ENCODE measurements at places on chromosomes 12 and 14.

GRCh38 chr12:94754653-94755052 is 104.3 kb upstream of the TMCC3 start:
- no peak for DNase-seq

DNA sequence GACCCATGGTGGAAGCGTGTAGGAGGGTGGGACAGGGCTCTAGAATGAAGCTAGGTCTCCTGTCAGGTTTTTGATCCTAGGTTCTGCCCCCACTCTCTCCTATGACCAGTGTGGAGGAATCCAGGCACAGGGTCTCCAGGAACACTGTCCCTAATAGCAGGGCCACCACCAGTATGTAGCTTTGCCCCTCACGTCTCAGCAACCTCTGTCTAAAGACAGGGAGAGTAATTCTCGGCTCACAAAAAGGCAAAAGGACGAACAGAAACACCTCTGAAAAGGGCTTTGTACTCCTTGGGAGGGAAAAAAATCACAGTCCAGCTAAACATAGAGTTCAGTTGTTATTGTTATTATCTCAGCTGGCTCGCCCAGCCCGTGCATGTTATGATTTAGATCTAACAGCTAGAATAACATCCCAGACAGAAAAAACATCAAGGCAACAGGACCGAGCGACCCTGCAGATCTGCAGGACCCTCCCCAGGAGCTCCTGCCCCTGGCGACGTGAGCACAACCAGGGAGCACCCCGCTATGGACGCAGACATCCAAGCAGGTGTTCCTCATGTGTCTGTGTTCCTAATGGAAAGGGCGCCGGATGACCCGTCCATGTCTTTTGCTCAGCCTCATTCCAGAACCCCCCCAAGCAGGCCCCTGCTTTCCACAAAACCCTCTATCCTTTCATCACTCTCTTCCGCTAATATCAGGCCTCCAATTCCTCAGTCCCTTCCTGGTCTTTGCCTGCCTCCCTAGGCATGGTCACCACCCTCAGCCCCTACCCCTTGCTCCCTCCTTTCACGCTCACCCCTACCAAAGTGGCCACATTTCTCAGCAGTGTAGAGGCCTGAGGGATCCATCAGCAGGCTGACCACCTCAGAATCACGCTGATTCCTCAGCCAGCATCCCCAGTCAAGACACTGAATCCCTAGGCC is 14.2 kb upstream of the SLC6A12 start:
- DNase-seq, result no peak

GRCh38 chr12:119634743-119635142 is 33.2 kb upstream of the PRKAB1 start:
- DNase-seq, result no peak

- no peak for DNase-seq
Measured at GRCh38 chr14:75493592-75494087, 28.6 kb upstream of the BATF start.

- DNase-seq, result no peak
Measured at GRCh38 chr14:60278350-60278749, 29.3 kb downstream of the PPM1A start.

DNA sequence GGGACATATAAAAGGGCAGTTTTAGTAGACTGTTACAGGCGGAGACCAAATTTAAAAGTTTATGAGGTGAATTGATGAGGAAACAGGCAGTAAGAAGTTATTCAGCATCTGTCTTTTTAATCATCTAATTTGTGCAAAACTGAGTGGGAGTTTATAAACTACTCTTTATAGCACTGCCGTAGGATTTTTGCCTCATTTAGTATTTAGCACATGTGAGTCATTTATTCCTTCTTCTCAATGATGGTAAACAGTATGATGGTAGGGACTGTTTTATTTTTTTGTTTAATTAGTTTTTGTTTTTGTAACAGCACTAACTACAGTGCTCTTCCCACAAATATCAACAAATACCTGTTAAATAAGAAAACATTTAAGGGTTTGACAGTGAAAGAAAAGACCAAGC is 20.6 kb downstream of the TOGARAM1 start:
- DNase-seq, result no peak

DNA sequence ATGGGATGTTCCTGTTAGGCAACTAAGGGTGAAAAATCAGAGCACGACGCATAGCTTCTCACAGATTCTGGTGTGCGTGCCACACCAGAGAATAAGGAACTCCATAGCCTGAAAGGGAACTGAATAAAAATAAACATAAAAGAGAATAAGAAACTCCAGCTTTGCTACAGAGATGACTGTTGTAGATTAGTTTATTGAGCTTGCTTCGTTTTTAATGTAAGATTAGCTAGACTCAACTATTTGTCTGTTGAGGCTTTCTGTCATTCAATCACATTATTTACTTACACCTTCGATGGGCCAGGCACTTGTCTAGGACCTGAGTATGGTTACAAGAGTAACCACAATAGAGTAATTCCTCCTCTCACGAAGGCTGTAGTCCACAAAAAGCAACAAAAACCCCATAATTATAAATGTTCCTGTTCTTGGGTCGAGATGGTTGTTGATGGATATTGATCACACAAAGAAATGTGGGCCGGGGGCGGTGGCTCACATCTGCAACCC is 807 bp upstream of the ZCCHC8 start:
- DNase-seq, result peak; percentile 23

- DNase-seq, result no peak
Measured at GRCh38 chr12:7948589-7949260, 12.7 kb upstream of the SLC2A3 start.

- no peak for DNase-seq
Measured at GRCh38 chr12:114136631-114137030, 170.5 kb upstream of the RBM19 start.

DNA sequence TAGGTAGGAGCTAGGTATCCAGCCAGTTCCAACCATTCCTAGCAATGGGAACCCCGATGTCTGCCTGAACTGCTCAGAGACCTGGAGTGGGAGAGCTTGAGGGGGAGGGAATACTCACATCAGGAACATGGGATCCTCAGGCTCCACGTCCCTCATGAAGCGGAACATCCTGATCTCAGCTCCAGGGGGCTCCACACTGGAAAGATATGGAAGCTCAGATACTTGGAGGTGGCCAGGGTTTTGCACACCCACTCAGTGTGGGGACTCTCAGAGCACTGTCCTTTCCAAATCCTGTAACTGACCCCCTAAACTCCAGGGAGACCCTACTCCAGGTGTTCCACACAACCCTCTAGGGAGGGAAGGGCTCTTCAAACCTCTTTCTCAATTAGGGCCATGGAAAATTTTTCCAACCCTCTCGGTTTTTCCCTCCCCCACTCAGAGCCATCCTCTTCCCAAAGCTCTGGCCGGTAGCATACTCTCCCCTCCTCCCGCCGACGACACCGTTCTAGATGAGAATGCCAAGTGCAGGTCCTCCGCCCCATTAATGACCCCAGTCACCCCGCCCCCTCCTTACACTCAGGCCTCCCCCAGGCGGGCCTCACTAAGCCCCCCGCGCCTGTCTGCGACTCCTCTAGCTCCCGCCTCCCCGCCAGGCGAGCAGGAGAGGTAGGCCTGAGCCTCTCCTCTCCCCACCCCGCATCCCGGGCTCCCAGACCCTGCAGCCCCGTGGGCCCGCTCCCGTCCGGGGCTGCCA is 597 bp downstream of the MLF2 start:
- DNase-seq, result no peak

DNA sequence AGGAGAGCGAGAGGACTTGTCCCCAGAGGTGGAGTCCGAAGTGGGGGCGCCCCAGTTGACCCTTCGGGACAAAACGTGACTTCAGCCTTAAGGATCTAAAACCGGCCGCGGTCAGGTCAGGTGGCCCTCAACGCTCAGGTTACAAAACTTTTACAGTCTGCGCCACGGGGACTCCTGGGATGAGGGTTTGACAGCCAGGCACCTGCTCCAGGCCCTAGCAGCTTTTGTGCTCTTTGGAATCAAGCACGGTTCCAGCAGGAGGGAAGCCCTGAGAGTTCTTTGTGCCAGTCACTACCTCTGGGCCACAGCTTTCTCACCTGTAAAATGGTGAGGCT is 337 bp downstream of the ZC2HC1C start:
- DNase-seq, result no peak

DNA sequence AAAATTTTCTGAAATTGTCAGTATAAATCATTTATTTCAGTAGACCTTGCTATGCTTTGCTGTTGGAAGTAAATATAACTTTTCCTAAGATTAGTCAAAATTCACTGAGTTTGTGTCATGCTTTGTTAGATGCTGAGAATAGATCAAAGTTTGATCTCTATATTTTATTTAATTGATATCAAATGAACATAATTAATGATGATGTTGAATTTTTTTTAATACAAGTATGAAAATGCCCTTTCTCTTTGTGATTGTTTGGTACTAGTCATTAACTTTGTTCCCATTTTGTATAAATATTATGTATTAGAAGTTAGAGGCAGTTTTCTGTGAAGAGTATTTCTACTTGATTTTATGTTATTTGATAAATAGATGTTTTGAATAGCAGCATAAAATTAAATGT is 45.7 kb downstream of the CCDC91 start:
- no peak for DNase-seq

DNA sequence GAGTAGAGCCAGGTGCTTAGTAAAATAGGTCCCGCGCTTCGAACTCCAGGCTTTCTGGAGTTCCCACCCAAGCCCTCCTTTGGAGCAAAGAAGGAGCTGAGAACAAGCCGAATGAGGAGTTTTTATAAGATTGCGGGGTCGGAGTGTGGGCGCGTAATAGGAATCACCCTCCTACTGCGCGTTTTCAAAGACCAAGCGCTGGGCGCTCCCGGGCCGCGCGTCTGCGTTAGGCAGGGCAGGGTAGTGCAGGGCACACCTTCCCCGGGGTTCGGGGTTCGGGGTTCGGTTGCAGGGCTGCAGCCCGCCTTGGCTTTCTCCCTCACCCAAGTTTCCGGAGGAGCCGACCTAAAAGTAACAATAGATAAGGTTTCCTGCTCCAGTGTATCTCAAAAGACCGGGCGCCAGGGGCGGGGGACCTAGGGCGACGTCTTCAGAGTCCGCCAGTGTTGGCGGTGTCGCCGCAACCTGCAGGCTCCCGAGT is 3.6 kb downstream of the SSTR1 start:
- DNase-seq, result no peak

- no peak for DNase-seq
Measured at GRCh38 chr12:6452245-6452943, 552 bp downstream of the TAPBPL start.

All from germinal center (tissue), 1 donor.